NCI-H1417 treated with DMSO at 0.1 percent for 48 hours (cell line): ENCODE measurements at places on chromosomes 1 and 21.

DNA sequence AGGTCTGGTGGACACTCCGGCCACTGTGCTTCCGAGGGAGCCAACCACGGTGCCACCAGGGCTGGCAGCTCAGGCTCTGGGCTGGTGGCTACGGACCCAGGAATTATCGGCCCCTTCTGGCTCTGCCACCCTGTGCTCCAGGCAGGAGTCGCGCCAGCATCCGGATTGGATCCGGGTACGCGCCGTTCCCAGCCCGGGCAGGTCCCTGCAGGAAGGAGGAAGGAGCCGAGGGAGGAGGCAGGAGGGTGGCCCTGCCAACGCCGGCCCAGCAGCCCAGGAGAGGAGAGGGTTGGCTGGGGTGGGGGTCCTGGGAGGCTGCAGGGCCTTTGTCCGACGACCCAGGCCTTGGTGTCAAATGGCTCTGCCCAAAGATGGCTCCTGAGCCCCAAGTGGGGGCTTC, 160.5 kb downstream of the CASZ1 start:
- no peak for DNase-seq

GRCh38 chr21:31137960-31138359, 99.7 kb upstream of the KRTAP19-8 start:
- no peak for DNase-seq

GRCh38 chr1:15029036-15029435, 124.5 kb upstream of the TMEM51 start:
- no peak for DNase-seq

- DNase-seq: no peak
Measured at GRCh38 chr1:2270260-2271100, 42.4 kb downstream of the SKI start.

GRCh38 chr1:54956726-54957125, 23.7 kb upstream of the TMEM61 start:
- DNase-seq: no peak

- no peak for DNase-seq
Measured at GRCh38 chr1:18512883-18513282, 32.2 kb downstream of the KLHDC7A start.

- DNase-seq: no peak
Measured at GRCh38 chr21:34846601-34847112, 177.9 kb downstream of the CLIC6 start.
